ENCODE measurements at places on chromosomes 16 and 17. TPM values are rescaled to one million over a fixed set of nuclear protein-coding genes. Genes with fewer than 3 reads are reported as not detected.
A peak's percentile ranks its signal among the peaks of the same experiment; 100 is the strongest.

DNA sequence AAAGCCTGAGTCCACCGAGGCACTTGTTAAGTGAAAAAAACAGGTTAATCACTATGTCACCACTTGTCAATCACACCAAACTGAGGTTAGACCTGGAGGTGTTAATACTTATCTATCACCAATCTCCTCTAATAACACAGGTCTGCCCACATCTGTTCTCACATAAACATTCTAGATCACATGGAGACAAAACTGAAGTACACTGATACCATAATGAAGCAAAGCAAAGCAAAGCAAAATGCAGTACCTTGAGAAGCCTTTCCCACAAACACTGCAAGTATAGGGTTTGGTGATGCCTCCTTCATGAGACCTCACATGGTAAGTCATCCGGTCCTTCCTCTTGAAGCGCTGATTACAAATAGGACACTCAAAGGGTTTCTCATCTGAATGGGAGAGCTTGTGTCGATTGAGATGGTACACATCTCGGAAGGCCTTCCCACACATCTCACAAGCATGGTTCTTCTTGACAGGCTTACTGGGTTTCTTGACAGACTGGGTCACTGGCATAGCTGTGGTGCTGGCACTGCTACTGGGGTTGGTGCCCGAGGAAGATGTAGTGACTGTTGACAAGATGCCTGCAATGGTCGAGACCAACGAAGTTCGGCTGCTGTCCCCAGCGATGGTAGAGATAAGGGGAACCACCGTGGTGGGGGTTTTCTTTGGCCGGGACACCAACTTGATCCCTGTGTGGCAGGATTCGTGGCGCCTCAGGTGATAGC, 5.4 kb downstream of the VEZF1 start:
- DNase-seq, result no peak

- DNase-seq, result no peak
These were observed 18.5 kb upstream of the USP22 start for GRCh38 chr17:21061158-21061835.

- DNase-seq, result no peak
These were observed 12.8 kb downstream of the ATPAF2 start for GRCh38 chr17:18025945-18026776.

DNA sequence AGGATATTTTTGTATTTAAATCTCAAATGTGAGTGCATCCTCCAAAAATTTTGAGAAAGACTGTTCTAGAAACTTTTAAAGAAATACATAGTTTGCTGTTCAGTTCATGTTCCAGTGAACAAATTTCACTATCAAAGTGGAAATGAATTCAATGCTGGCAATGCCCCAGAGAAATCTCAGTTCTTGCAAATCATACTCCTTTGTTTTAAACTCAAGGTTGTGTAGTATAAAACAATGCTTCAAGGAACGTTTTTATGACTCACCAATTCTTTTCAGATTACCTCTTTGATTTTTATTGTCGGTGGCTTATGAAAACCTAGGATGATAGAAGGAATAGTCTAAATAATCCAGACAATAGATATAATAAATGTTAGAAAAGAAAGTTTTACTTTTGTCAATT, 17.6 kb downstream of the LPCAT2 start:
- no peak for DNase-seq

DNA sequence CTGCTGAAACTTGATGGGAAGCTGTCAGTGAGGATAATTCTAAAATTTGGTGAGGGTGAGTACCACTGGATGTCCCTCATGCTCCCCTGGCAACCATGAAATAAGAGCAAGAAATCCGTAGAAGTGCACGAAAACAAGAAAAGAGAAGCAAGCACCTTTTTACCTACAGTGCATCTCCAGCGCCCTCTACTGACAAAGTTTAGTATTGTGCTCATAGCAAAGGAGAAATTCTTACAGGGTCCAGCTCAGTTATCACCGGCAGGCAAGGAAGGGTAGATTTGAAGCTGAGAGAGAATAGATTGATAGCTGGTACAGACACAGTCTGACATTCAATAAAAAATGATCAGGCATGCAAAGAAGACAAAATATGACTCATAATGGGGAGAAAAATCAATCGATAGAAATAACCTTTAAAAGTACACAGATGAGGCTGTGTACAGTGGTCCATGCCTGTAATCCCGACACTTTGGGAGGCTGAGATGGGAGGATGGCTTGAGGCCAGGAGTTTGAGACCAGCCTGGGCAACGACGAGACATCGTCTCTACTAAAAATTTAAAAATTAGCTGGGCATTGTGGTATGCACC, 28.3 kb upstream of the TEX2 start:
- no peak for DNase-seq

DNA sequence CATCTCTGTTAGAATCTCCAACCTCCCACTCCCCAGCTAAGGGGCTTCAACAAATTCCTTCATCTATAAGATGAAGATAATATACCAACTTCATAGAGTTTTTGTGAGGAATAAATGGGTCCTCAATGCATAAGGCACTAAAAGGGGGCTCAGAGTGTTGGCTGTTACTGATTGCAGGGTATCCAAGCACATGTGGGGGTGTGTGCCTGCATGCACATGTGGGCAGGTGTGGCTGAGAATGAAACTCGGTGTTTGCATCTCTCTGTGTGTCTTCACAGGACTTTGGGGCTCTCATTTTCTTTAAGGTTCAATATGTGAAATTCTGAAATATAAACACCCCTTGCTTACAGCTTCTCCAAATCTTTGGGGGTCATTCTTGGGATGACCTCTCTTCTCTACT, 4.1 kb upstream of the PPP1R9B start:
- no peak for DNase-seq

GRCh38 chr16:4488499-4488967, 12.3 kb downstream of the HMOX2 start:
- DNase-seq, result no peak

DNA sequence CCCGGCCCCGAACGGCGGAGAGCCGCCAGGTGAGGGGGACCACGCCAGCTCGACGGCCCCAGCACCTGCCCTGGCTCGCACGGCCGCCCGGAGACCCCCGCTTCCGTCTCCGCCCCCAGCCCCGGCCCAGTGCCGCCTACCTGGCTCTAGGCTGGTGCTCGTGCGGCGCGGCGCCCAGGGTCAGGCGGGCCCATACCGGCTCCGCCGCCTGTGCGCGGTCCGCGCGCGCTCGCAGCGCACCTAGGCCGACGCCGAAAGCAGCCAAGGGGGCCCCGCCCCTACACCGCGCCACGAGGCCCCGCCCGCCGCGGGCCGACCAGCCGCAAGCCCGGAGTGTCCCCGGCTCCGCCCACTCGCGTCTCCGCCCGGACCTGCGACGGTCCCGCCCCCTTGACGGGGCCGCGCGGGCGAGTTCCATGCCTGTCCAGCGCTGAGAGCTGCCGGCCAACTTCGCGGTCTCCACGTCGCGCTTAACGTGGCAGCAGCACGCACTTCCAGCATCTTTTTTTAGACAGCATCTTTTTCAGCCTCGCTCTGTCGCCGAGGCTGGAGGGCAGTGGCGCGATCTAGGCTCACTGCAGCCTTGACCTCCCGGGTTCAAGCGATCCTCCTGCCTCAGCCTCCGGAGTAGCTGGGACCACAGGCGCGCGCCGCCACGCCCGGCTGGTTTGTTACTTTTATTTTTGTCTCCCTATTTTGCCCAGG, at the start of gene SLC25A39:
SLC25A39 (minus strand) TSS at position 253 of the 705 bp plus-strand sequence. CDS start 1,261 bp downstream, outside the sequence.
- peak; percentile 97 for DNase-seq

DNA sequence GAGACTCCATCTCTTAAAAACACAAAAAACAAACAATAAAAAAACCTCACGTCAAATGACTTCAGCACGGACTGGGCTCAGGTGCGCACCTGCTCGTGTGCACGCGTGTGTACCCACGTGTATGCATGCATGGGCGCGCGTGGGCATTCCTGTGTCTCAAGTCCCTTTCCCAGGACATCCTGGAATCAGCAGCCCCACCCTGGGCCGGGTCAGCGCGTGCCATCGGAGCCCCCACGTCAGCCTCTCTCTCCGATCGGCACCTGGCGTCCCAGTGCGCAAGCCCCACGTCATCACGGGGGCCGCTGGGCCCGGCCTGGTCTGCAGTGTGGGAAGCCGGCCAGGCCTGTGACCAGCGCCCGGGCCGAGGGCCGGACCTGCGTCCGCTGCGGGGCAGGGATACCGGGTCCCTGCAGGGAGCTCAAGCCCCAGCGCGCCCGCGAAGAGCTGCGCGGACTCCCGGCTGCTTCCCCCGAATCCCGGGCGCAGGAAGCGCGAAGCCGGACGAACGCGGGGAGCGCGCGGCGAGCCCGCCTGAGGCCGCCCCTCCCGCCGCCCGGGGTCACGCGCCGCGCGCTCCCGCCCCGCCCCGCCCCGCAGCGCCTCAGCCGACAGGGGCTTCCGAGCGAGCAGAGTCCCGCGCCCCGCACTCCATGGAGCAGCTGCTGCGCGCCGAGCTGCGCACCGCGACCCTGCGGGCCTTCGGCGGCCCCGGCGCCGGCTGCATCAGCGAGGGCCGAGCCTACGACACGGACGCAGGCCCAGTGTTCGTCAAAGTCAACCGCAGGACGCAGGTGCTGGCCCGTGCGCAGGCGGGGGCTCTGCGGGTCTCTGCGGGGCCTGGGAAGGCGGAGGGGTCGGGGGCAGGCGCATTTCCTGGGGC, at the start of gene FN3K:
FN3K (plus strand) TSS at position 629 of the 880 bp plus-strand sequence; CDS start at position 651, 22 bp downstream.
- no peak for DNase-seq

DNA sequence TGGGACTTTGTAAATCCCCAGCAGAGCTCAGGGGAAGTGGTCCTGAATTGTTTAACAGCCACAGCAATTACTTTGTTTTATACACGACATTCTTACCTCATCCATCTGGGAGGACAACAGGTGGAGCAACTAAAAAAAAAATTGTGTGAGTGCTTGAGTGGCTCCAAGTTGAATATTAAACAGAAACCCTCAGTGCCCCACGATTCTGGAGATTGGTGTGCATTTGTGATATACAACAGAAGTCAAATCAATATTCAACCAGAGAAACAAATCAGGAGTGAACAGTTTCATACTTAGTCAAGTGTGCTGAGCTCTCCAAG, 204.8 kb downstream of the HAPSTR1 start:
- DNase-seq, result no peak

GRCh38 chr16:75486014-75486675, 9.1 kb downstream of the CHST6 start:
- no peak for DNase-seq

GRCh38 chr16:49261930-49262329, 19.7 kb downstream of the CBLN1 start:
- no peak for DNase-seq

GRCh38 chr17:39582658-39583057, 25.1 kb downstream of the NEUROD2 start:
- no peak for DNase-seq

GRCh38 chr16:57694725-57695679, at the start of gene DRC7:
Gene DRC7, plus strand, starts transcription at chr16:57694806. Its CDS starts 3,144 bp downstream, at chr16:57697950.
- DNase-seq, result peak; percentile 76

Gene NTHL1
- 14.1 TPM for total RNA-seq

Gene INCA1
- 0.30 TPM for total RNA-seq

Gene GDPD1
- total RNA-seq, result 2.7 TPM

Gene ADAP2
- total RNA-seq, result 14.6 TPM

Gene PLXDC1
- total RNA-seq, result not detected
